CD4-positive, alpha-beta T cell treated with Interferon gamma for 1 hour (primary cell): ENCODE measurements at places on chromosomes 12 and 14.

GRCh38 chr12:105480162-105480561 lies 149.7 kb downstream of the C12orf75 start:
- no peak for DNase-seq

GRCh38 chr14:41608681-41609390 lies 2.2 kb downstream of the LRFN5 start:
- DNase-seq, result no peak

- DNase-seq, result no peak
Measured at GRCh38 chr12:42343721-42344120, 17.8 kb downstream of the PPHLN1 start.

DNA sequence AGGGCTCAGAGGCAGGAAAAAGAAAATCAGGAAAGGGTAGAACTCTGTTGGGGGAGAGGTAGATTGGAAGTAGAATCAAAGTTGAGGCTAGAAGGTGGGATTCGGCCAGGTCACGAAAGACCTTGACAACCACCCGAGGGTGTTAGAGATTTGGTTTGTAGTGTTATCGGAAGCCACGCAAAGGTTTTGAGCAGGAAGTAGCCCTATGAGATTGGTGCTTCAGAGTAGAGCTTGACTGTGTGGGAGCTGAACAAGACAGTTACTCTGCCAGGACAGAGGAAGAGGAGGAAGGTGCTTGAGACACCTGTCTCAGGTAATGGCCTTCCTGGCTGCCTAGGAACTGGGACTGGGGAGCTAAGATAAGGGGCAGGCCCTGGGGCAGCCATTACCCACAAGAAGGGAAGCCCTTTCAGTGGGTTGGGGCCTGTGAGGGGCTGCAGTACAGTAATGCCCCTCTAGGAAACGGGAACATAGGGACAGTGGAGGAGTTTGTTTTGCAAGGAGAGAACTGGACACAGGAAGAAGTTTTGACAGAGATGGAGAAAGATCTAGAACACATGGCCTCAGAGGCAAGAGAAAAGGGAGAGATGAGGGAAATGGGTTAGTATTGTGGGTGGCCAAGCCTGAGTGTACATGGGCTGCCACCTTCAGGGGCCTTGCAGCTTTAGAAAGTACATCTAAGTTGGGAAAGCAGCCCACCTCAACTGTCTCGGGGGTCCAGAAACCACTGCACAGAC lies 73.5 kb downstream of the RIN3 start:
- no peak for DNase-seq

DNA sequence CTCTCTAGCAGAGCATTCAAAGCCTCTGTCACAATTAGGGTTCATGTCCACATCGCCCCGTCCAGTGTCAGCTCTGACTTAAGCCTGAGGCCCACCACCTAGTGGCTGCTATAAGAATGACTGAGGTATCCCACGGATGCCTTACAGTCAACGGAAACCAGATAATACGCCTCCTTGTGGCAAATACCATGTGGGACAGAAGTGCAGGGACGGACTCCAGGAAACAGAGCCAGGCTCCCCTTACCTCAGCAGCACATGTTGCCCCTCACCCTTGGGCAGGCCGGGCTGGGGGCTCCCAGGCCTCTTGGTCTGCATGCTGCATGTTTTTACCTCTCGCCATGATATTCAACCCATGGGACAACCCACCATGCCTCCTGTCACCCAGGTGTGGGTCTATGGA lies 86.3 kb downstream of the VWF start:
- peak; percentile 44 for DNase-seq
